Stimulated activated CD4-positive, alpha-beta T cell treated with anti-CD3 and anti-CD28 coated beads, Interleukin-12 subunit alpha, Interleukin-12 subunit beta, amount 100 ng/mL, for 4 hours (primary cell): ENCODE measurements at places on chromosomes 16 and 17.

DNA sequence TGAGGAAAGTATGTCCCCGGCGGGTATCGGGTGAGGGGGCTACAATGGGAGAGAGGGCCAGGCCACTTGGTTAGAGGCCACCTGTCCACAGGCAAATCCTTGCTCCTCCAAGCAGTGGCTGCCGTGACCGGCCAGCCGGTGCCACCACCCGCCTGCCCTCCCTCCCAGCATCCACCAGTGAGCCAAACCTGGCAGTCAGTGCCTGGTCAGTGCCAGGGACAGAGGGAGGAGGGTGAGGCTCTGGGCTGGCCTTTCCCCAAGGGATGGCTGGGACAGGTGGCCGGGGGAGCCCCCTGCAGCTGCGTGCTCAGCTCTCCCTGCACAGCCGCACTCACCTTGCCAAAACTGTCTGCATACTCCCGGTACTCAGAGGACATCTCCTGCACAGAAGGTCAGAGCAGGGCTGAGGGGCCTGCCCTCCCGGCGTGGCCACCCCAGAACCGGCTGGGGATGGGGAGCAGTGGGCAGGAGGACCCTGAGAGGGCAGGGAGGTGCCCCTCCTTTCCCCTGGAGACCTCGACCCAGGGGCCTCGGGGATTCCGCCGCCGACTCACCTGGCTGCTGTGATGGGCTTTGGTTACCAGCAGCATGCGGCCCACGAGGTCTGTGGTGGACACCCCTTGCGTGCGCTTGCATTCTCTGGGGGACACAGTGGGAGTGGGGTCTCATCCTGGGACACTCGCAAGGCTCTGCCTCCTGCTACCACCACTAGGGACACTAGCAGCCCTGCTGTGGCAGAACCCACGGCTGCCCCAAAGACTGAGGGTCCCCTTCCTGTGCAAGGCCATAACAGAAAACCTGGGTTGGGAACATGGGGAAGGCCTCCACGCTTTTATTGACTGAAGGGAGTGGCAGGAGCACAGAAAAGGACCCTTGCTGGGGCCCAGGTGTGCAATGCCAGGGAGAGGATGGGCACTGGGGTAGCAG is 3.7 kb downstream of the PCYT2 start:
- no peak for DNase-seq

GRCh38 chr17:27946513-27946912 is 53.3 kb upstream of the LYRM9 start:
- DNase-seq = no peak

GRCh38 chr16:55443434-55444346 is 35.3 kb upstream of the MMP2 start:
- DNase-seq = no peak

DNA sequence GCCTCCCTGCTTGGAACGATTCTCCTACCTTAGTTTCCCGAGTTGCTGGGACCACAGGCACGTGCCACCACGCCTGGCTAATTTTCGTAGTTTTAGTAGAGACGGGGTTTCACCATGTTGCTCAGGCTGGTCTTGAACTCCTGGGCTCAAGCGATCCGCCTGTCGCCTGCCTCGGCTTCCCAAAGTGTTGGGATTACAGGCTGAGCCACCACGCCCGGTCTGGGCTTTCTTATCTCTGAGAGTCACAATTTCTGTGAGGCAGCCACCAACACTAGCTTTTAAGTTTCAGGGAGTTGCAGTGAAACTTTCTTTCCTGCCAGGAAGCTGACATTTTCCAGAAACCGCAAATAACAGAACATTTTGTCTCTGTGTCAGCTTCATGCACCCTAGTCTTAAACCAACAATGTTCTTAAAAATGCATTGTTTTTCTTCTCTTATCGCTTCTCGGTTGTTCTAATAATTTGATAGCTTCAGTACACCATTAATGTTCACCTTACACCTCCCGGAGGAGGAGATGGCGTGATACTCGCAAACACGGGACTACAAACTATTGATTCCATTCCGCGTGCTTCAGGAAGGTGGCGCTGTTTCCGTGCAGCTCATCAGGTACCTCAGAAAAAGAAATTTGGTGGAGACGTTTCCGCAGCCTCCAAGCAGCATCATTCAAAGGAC is 7.4 kb upstream of the DHRS7B start:
- peak; percentile 61 for DNase-seq

DNA sequence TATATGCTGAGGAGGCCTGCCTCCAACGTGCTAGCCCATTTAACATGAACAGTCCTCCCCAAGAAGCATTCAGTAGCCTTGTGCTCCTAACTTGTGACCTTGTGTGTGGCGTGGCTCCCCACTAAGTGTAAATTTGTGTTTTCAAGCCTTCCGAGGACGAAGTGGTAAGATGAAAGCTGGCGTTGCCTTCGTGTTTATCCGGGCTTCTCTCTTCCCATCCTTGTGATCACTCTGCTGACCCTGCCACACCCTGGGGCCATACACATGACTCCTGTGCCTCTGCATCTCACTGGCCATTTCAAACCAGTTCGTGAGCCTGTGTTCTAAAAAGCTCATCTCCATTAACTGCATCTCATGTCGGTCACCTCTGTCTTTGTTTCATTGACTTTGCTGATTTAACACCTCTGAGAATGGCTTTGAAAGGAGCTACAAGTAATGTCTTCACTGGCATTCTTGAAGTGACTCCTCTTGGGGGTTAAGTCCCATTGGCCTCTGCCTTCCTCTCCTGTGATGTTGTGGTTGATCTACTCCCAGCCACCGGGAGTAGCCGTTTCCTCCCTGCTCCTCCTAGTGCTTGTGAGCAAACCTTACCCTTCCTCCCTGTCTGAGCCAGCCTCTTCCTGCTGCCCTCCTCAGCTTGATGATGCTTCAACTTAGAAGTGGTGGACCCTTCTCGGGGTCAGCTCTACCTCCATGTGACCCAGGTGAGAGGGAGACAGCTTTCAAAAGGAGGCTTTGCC is 27.4 kb upstream of the NAGLU start:
- DNase-seq = no peak

DNA sequence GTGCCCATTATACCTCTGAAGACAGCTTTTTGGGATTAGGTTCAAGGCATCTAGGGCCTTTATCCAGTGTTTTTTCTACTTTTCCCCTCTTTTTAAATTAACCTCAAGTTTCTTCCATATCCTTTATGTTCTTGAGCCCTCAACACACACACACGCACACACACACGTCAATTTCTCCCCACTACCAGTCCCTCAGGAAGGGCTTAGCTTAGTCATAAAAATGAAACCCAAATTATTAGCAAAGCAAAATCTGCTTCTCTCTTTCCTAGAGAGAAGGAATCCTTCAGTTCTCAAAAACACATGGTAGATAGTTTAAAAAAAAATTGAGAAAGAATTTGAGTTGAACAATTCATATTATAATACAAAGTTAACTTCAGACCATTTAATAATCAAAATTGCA is 401.1 kb downstream of the XYLT1 start:
- no peak for DNase-seq

DNA sequence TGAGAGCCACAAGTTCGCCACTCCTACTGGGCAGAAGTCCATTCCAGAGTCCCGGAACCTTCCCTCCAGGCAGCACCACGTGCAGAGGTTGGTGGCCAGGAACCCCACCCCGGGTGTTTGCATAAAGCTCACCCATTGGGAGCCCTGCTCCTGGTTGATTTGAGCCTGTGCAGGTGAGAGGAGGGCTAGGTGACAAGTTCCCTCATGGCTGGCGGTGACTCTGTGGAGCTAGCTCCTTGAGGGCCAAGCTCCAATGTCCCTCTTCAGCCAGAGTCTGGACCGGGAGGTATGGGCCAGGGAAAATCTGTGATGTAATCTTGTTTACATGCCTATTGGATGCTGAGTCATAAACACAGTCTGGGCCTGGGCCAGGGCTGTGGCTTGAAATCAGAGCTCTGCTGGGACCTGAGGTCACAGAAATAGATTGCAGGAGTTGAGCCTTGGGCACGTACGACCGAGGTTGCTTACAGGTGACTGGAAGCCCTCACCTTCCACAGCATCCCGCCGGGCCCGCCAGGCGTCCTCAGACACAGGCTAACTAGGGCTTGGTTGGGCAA is 118.9 kb downstream of the AATF start:
- no peak for DNase-seq

DNA sequence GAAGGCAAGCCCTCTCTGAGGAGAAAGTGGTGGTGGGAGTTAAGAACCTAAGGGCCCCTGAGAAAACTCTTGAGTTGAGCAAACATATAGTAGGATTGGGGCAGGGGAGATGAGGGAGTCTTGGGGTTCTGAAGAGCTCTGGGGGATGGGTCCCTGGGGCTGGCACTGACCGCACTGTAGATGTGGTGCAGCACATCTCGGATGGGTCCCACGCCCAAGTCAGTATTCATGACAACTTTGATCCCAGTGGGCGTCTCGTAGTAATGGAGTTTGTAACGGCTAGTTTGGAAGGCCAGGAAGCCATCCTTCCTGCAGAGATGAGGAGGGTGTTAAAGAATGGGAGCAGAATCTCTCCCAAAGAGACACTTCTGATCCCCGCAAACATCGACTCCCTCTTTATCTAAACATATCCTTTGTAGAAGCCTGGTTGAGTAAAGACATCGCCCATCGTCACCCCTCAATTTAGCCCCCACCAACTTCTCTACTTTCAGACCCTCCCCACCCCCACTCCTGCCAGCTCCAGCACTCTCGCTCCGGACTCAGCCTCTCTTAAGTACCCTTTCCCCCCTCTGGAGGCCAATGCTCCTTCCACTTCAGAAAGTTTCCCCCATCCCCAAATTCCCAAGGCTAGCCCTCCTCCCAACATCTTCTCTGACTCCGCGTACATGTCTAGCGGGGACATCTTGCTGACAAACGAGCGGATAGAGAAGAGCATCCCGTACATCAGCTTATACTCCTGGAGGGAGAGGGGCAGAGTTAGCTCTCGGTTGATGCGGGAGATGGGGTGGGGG is 710 bp downstream of the TRAPPC1 start:
- no peak for DNase-seq

DNA sequence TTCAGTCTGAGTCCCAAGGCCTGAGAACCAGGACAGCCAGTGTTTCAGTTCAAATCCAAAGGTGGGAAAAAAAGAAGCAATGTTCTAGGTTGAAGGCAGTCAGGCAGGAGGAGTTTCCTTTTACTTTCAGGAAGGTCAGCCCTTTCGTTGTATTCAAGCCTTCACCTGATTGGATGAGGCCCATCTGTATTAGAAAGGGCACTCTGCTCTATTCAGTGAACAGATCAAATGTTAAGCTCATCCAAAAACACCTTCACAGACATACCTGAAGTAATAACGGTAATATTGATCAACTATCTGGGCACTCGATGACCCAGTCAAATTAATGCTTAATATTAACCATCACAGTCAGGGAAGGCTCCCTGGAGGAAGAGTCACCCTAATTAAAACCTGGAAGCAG is 60.9 kb downstream of the IRX5 start:
- DNase-seq = no peak

DNA sequence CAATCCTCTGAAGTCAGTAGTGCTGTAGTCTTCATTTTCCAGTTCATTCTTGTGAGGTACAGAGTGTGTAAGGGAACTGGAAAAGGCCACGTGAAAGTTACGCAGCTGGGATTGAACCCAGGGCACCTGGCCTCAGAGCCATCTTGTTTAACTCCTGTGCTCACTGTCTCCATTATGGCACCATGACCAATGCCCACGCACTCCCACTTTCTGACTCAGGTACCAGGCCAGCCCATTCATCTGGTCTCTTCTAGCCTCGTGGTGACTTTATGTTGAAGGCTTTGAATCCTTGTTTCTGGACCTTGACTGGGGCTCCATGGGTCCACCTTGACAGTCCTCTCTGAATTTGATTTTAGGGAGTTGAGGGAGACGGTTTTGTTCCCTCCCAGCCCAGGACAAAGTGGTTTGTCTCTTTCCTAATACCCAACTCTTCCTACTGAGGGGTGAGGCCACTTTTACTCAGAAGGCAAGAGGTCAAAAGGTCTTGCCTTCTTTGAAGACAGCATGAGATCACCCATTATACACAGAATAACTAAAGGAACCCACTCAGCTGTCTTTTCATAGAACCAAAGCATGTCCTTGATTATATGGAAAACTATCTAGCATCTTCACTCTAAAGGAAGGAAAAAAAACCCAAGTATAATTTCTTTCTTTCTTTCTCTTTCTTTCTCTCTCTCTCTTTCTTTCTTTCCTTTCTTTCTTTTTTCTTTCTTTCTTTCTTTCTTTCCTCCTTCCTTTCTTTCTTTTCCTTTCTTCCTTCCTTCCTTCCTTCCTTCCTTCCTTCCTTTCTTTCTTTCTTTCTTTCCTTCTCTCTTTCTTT is 50.0 kb downstream of the OTOA start:
- no peak for DNase-seq

GRCh38 chr17:76208120-76208519 is 32.2 kb downstream of the RNF157 start:
- DNase-seq = no peak

- no peak for DNase-seq
Observed at GRCh38 chr17:57356719-57357391, 100.5 kb downstream of the MSI2 start.

DNA sequence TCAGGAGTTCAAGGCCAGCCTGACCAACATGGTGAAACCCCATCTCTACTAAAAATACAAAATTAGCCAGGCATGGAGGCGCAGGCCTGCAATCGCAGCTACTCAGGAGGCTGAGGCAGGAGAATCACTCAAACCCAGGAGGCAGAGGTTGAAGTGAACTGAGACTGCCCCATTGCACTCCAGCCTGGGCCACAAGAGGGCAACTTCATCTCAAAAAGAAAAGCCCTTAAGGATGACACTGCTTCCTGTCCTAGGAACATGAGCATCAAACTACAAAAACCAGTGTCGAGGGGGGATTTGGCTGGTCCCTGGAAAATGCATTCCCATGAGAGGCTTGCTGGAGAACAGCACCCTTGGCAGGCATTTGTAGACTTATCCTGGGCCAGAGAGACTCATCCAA is 449.5 kb upstream of the PSMD7 start:
- DNase-seq = no peak

DNA sequence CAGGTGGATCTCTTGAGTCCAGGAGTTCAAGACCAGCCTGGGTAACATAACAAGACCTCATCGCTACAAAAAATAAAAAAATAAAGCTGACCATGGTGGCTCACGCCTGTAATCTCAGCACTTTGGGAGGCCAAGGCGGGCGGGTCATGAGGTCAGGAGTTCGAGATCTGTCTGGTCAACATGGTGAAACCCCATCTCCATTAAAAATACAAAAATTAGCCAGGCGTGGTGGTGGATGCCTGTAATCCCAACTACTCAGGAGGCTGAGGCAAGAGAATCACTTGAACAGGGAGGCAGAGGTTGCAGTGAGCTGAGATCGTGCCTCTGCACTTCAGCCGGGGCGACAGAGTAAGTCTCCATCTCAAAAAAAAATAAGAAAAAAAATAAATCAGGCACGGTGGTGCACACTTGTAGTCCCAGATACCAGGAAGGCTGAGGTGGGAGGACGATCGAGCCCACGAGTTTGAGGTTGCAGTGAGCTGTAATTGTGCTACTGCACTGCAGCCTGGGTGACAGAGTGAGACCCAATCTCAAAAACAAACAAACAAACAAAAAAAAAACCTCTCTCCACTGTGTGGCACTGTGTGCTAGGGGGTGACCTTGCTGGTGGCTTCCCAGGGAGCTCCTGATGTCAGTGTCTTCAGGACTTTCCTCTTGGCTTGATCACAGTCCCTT is 19.8 kb upstream of the MAPK3 start:
- DNase-seq = no peak

- no peak for DNase-seq
Observed at GRCh38 chr16:88817785-88818574, 6.3 kb upstream of the APRT start.
